ENCODE measurements at places on chromosomes 2 and 18.

DNA sequence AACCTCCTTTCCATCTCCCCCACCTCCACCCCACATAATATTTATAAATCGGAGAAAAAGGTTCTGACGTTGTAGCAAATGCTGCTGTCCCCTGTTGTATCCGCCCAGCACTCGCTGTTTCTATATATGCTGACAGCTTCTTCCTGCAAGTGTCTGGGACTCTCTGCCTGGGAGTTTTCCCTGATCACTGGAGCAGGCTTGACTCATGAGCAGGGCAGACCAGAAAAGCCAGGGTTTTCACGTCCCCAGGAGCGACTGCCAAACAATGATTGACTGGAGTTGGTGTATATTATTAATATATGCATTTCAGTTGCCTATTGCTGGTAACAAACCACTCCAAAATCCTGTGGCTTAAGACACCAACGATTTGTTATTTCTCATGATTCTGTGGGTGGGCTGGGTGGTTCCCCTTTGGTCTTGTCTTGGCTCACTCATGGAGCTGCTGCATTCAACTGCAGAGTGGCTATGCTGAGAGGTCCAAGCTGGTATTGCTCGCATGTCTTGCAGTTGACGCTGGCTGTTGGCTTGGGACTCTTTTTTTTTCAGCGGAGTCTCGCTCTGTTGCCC, 21.2 kb upstream of the ASXL2 start:
- DNase-seq: no peak

- no peak for DNase-seq
These were observed 37.0 kb downstream of the PPP4R1 start for GRCh38 chr18:9577361-9577760.

- no peak for DNase-seq
These were observed 3.0 kb downstream of the PIKFYVE start for GRCh38 chr2:208269091-208269490.

DNA sequence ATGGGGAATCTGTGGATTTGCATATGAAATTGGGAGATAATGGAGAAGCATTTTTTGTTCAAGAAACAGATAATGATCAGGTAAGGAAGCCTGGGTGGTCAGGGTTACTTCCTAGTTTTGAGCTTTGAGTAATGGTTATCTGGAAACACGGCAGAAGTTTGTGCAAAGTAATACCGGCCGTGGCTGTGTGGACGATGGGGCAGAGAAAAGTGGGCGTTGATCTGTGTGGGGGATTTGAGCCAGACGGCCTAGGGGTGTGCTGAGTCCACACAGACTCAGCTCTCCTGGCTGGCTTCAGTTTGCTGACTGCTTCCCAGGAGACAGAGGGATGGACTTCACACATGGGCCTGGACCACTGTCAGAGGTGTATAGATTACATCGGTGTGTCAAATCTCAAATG, 21.3 kb downstream of the LPIN1 start:
- DNase-seq: no peak
